Fibroblast of lung (primary cell): ENCODE measurements at places on chromosomes 13 and 19.

GRCh38 chr19:12891553-12892021, 627 bp downstream of the GCDH start:
- peak overlapping the region; percentile 82 for H3K4me3 ChIP-seq
- no peak for DNase-seq
- peaks cover 6% of the 10 kb centered on the region for H3K4me1 ChIP-seq
- H3K27ac ChIP-seq, result peak overlapping the region; percentile 61

DNA sequence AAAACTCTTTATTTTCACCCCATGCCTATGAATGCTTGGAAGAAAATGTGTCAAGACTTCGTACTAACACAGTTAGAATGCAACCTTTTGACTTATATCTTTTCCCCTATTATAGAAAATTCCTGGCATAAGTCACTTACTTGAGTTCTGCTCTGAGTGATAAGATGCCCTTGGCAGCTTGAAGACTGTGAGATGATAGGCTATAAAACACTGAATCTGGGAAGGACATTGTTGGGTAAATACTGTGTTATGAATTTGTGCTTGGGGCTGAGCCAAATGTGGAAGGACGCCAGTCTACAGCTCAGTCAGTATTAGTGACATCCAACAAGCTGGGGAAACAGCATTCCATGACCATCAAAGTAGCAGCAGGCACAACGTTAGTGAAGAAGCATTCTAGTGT, 368.0 kb upstream of the SGCG start:
- H3K36me3 ChIP-seq, result no peaks in the 10 kb centered on the region
- no peak overlapping the region for H3K27ac ChIP-seq
- no peaks in the 10 kb centered on the region for H3K4me1 ChIP-seq
- H3K4me3 ChIP-seq, result no peak overlapping the region
- DNase-seq, result no peak

GRCh38 chr19:53912653-53913052, 3.6 kb downstream of the CACNG7 start:
- no peak overlapping the region for H3K4me3 ChIP-seq
- H3K27ac ChIP-seq, result no peak overlapping the region
- no peaks in the 10 kb centered on the region for H3K36me3 ChIP-seq
- H3K27me3 ChIP-seq, result peaks cover 13% of the 10 kb centered on the region

GRCh38 chr13:98200211-98200878, 23.3 kb upstream of the RNF113B start:
- DNase-seq, result no peak
- peaks cover 23% of the 10 kb centered on the region for H3K4me1 ChIP-seq
- H3K27ac ChIP-seq, result no peak overlapping the region
- no peaks in the 10 kb centered on the region for H3K27me3 ChIP-seq
- no peak overlapping the region for H3K4me3 ChIP-seq

DNA sequence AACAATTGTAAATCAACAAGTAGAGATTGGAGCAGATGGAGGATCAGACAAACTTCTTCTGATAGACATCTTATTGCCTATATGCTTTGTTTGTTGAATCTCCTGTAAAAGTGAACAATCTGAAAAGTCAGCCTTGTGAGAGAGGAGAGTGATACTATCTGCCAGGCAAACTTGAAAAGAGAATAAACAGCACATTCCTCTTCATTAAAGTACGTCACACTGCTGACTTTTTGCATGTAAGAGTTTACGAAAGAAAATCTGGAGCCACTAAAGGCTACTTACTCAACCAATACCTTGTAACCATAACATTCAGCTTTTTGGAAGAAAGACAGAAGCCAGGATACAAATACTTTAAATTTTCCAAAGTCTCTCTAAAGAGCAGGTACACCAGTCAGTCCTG, 42.5 kb downstream of the EDNRB start:
- DNase-seq, result peak; percentile 22
- H3K27ac ChIP-seq, result peak overlapping the region; percentile 21
- H3K4me3 ChIP-seq, result no peak overlapping the region
- H3K36me3 ChIP-seq, result no peaks in the 10 kb centered on the region

DNA sequence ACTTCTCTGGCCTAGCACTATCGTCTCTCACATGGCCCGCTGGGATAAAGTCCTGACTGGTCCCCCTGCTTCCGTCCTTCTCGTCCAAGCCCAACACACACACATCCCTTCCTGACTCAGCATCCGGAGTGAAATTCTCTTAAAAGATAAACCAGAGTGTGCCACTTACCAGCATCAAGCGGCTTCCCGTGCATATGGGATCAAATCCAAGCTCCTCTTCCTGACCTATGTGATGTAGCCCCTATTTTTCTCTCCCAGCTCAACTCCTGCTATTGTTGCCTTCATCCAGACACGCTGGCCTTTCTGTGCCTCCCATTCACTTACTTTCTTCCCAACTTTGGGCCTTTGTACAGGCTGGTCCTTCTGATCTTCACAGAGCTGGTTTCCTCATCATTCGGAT, 530.4 kb downstream of the DIAPH3 start:
- no peak for DNase-seq
- no peaks in the 10 kb centered on the region for H3K4me1 ChIP-seq
- H3K27ac ChIP-seq, result no peak overlapping the region
- no peak overlapping the region for H3K4me3 ChIP-seq
- no peaks in the 10 kb centered on the region for H3K27me3 ChIP-seq
- no peaks in the 10 kb centered on the region for H3K36me3 ChIP-seq

DNA sequence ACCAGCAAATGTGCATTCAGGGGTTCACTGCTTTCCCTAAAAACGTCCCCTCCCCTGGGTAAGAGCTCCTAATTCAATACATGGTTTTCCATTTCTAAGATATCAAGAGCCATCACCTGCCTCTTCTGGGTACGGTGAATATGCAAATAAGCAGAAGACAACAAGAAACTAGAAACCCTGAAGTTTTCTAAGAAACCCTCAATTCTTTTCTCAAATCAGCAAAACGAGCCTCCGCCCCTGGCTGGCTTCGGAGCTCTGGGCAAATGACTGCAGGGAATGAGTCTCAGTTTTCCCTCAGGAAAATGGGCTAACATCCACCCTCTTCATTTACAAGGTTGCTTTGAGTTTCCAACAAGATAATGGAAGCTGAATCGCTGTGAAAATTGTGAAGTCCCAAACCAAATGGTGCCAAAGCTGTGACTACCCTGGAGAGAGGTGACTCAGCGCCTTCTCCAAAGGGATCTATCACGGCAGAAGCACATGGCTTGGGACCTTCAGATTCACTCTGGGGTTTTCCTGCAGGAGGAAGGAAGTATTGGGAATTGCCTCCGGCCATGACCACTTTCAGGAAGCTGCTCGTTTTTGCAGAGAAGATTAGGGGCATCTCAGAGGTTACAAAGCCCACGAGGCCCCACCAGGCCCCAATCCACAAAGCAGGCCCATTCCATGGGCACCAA, 26.6 kb downstream of the KLF2 start:
- H3K27me3 ChIP-seq, result no peaks in the 10 kb centered on the region
- no peaks in the 10 kb centered on the region for H3K4me1 ChIP-seq
- peaks cover 2% of the 10 kb centered on the region for H3K36me3 ChIP-seq

DNA sequence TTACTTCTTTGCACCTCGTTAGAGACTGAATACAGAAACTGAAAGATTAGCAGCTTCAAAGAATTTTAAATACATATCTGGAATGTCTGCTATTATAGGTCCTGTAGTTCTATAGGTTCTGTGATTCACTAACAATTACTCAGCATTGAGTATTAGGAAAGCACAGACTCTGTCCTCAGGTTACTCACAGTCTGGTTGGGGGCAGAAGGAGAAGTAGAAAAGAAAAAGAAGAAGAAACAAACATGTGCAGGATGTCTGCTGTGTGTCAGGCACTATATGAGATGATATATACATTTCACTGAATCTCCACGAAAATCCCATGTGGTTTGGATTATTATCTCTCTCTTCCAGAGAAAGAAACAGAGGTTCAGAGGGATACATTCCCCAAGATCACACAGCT, 40.1 kb downstream of the SERTM1 start:
- no peaks in the 10 kb centered on the region for H3K36me3 ChIP-seq
- H3K27ac ChIP-seq, result no peak overlapping the region
- H3K4me3 ChIP-seq, result no peak overlapping the region
- H3K4me1 ChIP-seq, result no peaks in the 10 kb centered on the region

GRCh38 chr19:16911046-16911445, 22.2 kb downstream of the F2RL3 start:
- H3K27me3 ChIP-seq, result no peaks in the 10 kb centered on the region
- DNase-seq, result no peak
- H3K36me3 ChIP-seq, result no peaks in the 10 kb centered on the region
- H3K4me3 ChIP-seq, result no peak overlapping the region

GRCh38 chr13:35700671-35701070, 224.2 kb upstream of the MAB21L1 start:
- peak overlapping the region; percentile 95 for H3K27ac ChIP-seq
- DNase-seq, result no peak
- H3K4me1 ChIP-seq, result peaks cover 24% of the 10 kb centered on the region
- H3K27me3 ChIP-seq, result no peaks in the 10 kb centered on the region
- H3K36me3 ChIP-seq, result no peaks in the 10 kb centered on the region

GRCh38 chr19:10061717-10062310, 24.3 kb upstream of the SHFL start:
- H3K27ac ChIP-seq, result no peak overlapping the region
- no peaks in the 10 kb centered on the region for H3K27me3 ChIP-seq
- no peaks in the 10 kb centered on the region for H3K4me1 ChIP-seq
- H3K4me3 ChIP-seq, result no peak overlapping the region
- no peaks in the 10 kb centered on the region for H3K36me3 ChIP-seq
- no peak for DNase-seq

DNA sequence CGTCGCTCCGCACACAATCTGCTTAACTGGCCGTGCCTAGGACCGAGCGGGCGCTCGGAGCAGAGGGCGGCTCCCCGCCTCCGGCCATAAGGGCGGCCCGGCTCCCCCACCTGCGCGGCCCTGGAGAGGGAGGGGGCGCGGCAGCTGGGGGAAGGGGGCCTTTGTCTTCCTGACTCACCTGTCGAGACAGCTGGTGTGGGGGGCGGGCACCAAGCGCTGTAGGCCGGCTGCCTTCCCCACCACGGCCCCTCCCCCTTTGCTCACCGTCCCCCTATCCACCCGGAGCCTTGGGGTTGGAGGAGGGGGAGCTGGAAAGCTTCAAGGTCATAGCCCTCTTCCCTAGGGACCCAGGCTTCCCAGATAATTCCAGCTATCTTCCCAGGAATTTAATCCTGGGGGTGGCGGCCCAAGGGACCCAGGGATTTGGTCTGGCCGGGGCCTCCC, 1.2 kb downstream of the VASP start:
- peak overlapping the region; percentile 80 for H3K27ac ChIP-seq
- H3K4me3 ChIP-seq, result peak overlapping the region; percentile 96
- DNase-seq, result no peak
- H3K36me3 ChIP-seq, result peaks cover 2% of the 10 kb centered on the region

DNA sequence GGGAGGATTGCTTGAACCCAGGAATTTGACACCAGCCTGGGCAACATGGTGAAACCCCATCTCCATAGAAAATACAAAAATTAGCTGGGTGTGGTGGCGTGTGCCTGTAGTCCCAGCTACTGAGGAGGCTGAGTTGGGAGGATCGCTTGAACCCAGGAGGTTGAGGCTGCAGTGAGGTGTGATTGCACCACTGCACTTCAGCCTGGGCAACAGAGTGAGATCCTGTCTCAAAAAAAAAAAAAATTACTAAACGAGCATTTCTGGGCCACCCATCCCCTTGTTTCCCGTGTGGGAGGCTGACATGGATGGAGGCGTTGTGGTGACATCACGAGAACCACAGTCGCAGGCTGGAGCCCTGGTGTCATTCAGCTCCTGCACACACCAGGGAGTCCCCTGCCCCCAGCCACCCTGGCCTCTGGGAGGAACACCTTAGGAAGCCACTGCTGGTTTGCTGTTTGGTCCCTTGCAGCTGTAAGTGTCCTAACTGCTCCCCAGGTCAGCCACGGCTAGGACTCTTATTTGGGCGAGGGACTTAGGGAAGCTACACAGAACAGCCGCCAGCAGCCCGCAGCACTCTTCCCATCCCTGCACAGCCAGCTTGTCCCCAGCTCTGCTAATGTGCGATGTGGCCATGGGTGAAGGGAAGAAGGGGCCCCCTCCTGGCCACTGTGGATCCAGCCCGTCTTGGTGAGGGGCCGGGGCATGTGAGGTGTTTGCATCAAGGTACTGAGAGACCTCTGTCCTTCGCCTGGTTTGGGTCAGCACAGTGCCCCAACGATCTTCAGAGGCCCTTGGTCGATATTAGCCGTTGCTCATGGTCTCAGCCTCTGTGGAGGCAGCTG, 12.7 kb downstream of the NKPD1 start:
- H3K4me3 ChIP-seq, result no peak overlapping the region
- DNase-seq, result no peak
- no peak overlapping the region for H3K27ac ChIP-seq
- peaks cover 6% of the 10 kb centered on the region for H3K27me3 ChIP-seq
- peaks cover 4% of the 10 kb centered on the region for H3K4me1 ChIP-seq

DNA sequence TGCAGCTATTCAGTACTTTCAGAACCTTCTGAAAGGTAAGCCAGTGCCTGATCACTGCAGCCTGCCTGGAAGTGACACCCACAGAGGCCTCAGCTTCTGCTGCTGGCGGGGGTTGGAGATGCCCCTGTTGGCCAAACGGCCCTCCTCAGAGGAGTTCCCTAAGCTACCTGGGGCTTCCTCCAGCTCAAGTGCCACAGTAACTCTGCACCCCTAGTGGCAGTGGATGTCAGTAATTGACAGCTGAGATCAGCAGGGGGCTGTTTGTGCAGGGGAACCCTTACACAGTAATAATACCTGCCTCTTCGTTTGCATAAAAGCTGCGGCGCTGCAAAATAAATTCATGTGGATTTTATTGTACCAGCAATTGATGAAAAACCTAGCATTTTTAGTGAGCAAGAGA, 28.9 kb downstream of the TDRD12 start:
- H3K27ac ChIP-seq, result no peak overlapping the region
- DNase-seq, result no peak
- no peaks in the 10 kb centered on the region for H3K27me3 ChIP-seq
- H3K4me1 ChIP-seq, result no peaks in the 10 kb centered on the region
- no peaks in the 10 kb centered on the region for H3K36me3 ChIP-seq

DNA sequence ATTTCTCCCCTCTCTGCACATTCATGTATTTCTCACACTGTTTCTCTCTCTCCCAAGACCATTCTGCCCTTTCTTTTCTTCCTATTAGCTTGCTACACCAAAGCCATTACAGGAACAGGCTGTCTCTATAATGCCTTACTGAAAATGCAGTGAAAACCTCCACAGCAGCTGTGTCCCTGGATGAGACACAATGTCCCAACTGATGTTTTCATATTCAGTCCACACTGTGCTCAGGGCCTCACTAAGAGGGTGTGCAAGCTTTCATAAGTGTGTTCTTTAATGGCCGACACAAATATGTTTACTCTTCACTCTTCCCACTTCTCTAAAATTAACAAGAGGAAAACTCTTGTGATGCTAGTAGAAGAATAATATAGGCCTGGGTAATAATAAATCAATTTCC, 163.4 kb downstream of the KCTD12 start:
- no peak overlapping the region for H3K27ac ChIP-seq
- H3K4me1 ChIP-seq, result peaks cover 5% of the 10 kb centered on the region
- no peaks in the 10 kb centered on the region for H3K27me3 ChIP-seq
- H3K36me3 ChIP-seq, result no peaks in the 10 kb centered on the region
- no peak for DNase-seq
- H3K4me3 ChIP-seq, result no peak overlapping the region
